ENCODE measurements at places on chromosomes 16 and 17.
A peak's percentile ranks its signal among the peaks of the same experiment; 100 is the strongest.

- DNase-seq, result no peak
These were observed 56.7 kb downstream of the CEP112 start for GRCh38 chr17:66135219-66135618.

- DNase-seq, result no peak
These were observed 288.6 kb upstream of the ELAC2 start for GRCh38 chr17:13306310-13306962.

- DNase-seq, result no peak
These were observed 73.1 kb upstream of the TANC2 start for GRCh38 chr17:62892870-62893338.

DNA sequence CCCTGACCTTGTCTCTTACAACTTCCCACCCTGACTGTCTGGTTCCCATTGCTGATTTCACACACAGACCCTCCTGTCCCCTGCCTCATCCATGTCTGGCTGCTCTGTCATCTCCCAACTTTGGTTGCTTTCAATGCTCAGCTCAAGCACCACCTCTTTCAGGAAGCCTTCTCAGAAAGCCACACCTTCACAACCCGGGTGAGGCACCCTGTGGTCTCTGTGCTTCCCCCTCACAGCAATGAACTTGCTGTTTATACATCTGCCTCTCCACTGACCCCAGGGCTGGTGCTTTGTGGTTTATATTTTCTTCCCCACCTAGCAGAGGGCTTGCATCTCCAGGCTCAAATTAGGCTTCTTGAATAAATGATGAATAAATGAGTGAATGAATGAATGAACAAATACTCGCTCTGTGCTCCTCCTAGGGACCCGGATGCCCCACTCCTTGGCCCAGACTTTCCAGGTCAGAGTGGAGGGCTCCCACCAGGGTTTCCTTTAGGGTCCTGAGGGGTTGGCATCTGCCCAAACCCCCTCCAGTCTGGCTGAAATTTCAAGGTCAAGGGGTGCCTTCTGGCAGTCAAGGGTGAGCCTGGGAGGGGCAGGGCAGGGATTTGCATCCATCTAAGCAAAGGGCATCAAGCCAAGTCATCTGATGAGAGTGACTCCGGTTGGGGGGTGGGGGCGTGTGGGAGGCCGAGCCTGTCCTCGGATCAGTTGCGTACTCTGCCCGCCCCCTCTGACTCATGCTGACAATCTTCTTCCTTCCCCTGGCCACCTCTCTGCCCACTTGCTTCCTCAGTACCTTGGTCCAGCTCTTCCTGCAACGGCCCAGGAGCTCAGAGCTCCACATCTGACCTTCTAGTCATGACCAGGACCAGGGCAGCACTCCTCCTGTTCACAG, at the start of gene ITGAX:
ITGAX (plus strand) TSS at position 783 of the 898 bp plus-strand sequence; CDS start at position 862, 79 bp downstream.
- no peak for DNase-seq

DNA sequence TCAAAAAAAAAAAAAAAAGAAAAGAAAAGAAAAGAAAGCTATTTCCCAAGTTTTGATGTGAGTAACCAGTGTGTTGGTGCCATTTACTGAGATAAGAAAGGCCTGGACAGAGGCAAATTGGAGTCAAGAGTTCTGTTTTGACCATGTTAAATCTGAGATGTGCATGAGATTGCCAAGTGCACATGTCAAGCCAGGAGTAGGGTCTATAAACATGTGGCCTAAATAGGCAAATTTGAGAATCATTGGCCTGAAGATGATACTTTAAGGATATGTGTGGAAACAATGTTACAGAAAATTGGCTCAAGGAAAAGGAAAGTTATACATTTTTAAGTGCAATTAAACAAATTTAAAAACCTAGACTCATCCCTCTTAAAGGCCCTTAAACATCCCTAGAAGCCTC, 15.3 kb upstream of the SMG1 start:
- DNase-seq, result peak; percentile 7

GRCh38 chr16:57988929-57989328, 11.5 kb downstream of the ZNF319 start:
- DNase-seq, result no peak

DNA sequence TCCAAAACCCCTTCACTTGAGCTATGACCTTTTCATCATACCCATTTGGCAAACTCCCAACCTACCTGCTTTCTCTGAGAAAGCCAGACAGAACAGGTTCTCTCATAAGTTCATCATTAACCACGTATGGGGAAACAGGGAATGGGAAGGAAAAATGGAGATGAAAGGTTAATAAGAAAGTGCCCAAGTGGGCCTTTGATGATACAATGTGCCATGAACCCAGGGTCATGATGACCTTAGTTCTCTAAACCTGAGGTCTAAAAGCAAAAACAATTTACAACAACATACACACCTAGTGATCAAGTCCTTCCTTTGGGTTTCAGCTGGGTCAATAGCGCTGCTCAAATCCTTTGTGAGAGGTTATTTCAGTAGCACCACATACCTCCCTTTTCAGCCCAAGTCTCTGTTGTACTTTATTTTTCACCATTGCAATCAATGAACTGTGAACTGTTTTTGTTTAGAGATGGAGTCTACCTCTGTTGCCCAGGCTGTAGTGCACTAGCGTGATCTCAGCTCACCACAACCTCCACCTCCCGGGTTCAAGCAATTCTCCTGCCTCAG, 14.5 kb upstream of the RANGRF start:
- DNase-seq, result no peak
